NCI-H1105 (cell line): ENCODE measurements at places on chromosomes 5 and 9.

- DNase-seq: no peak
Measured at GRCh38 chr9:115194216-115194615, 76.3 kb upstream of the TNC start.

- DNase-seq: no peak
Measured at GRCh38 chr9:131888923-131889322, 149.0 kb upstream of the RAPGEF1 start.

DNA sequence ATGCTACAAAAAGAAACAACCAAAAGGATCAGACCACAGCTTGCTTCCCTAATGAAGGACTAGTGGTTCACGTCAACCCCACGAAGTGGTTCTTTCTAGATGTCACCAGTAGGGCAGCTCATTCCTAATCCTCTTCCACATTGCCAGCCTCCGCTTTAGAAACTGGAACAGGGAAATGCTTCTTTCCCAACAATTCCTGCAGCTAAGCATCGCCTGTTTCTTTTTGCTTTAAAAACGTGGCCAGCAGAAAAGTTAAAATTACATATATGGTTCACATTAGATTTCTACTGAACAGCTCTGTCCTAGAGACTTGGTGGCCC is 100.2 kb downstream of the MTX3 start:
- DNase-seq: no peak

- DNase-seq: no peak
Measured at GRCh38 chr9:80146466-80146865, 574.7 kb downstream of the TLE4 start.

DNA sequence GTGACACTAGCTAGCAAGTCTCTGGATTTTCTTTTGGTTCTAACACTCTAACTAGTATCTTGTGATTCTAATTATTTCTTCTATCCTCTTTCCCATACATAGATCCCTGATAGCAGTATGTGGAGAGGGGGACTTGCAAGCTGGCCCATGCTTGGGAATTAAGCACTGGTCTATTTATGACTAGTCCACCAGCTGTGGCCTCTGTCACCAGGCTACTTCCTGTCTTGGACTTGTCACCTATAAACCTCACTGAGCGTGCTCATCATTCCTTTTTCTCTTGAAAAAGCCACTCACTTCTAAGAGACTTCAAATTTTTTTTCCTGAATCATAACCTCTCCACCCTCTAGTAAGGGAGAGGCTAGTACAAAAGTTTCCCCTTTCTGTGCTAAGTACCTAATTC is 32.3 kb upstream of the MAMDC2 start:
- DNase-seq: no peak
